ENCODE measurements at places on chromosomes 3 and 15. TPM values are rescaled to one million over a fixed set of nuclear protein-coding genes. Genes with fewer than 3 reads are reported as not detected.

Gene SAMMSON
- total RNA-seq, result not detected

Gene EIF4A2
- total RNA-seq, result 492 TPM

Gene ROPN1
- total RNA-seq, result not detected

Gene CYP8B1
- not detected for total RNA-seq

Gene KCNH8
- total RNA-seq, result 0.05 TPM
